ENCODE measurements at places on chromosomes 11 and 22. TPM values are rescaled to one million over a fixed set of nuclear protein-coding genes. Genes with fewer than 3 reads are reported as not detected.

DNA sequence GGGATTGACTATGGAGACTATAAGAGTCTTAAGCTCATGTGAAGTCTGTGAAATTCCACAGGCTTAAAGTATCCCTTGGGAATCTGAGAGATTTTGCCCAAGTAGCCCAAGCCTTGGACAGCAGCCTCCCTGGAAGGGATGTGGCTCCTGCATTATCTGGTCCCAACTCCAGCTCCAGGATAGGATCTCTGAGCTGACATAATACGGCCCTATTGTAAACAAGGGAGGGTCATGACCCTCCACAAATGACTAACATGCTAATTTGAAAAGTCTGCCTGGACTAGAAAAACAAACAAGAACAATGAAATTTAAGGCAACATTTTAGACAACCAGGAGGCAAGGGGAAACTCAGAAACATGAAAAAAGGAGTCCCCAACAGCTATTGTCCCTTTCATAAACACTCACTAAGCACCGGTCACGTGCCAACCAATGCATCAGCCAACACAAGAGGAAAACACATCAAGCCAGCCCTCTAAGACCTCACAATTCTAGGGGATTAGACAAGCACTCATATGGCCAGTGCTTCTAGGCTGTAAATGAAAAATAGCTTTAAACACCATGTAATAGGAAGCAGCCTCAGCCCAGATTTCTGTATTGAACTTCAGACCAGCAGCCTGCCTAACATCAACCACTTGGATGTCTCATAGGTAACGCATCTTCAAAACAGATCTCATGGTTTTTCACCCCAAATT, 101.2 kb upstream of the TIMP3 start:
- peak; percentile 51 for DNase-seq

DNA sequence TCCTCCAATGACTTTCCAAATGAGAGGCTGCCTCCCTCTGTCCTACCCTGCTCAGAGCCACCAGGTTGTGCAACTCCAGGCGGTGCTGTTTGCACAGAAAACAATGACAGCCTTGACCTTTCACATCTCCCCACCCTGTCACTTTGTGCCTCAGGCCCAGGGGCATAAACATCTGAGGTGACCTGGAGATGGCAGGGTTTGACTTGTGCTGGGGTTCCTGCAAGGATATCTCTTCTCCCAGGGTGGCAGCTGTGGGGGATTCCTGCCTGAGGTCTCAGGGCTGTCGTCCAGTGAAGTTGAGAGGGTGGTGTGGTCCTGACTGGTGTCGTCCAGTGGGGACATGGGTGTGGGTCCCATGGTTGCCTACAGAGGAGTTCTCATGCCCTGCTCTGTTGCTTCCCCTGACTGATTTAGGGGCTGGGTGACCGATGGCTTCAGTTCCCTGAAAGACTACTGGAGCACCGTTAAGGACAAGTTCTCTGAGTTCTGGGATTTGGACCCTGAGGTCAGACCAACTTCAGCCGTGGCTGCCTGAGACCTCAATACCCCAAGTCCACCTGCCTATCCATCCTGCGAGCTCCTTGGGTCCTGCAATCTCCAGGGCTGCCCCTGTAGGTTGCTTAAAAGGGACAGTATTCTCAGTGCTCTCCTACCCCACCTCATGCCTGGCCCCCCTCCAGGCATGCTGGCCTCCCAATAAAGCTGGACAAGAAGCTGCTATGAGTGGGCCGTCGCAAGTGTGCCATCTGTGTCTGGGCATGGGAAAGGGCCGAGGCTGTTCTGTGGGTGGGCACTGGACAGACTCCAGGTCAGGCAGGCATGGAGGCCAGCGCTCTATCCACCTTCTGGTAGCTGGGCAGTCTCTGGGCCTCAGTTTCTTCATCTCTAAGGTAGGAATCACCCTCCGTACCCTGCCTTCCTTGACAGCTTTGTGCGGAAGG, 2.9 kb downstream of the APOC3 start:
- no peak for DNase-seq

DNA sequence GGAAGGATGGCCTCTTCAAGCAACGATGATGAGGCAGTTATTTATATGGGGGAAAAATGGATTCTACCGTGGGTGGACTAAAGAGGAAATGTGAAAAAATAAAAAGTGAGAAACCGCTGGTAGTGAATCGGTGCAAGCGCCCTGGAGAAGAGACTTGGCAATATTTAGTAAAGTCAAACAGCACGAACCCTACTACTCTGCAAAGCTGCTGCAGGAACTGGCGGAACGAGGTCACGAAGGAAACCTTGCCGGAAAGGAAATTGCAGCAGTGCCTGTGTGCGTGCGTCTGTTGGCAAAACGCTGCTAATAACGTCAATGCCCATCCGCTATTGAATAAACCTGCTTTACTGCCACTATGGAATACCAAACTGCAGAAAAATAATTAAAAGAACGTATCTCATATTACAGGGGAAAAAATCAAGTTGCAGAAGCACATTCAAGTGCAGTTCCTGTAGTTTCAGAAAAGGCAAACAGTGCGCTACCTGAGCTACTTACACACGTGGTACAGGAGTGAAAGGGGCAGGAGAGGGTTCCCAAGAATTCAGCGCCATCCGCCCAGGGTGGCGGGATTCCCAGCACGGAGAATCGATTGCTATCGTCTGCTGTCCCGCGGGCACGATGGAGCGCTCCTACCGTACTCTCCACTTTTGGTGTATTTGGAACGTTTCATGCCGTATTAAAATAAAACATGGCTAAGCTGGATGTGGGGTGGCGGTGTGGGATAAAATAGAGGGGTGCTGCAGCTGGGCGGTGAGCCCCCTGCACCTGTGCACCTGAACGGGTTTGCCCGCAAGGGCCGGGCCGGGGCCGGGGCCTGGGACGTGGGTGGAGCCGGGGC, 585 bp upstream of the NADSYN1 start:
- no peak for DNase-seq

The DNAJB7 gene
- total RNA-seq: not detected

The UBQLN3 gene
- not detected for total RNA-seq

GRCh38 chr11:64999478-64999877, 2.7 kb upstream of the BATF2 start:
- DNase-seq: no peak

The ANO3 gene
- total RNA-seq: not detected

- DNase-seq: peak; percentile 83
Observed at GRCh38 chr11:123473941-123474677, 44.0 kb downstream of the GRAMD1B start.

GRCh38 chr11:94424662-94425061, 23.4 kb upstream of the GPR83 start:
- peak; percentile 20 for DNase-seq

The SEC14L3 gene
- total RNA-seq: not detected

- DNase-seq: no peak
Observed at GRCh38 chr11:95318498-95318897, 87.5 kb upstream of the SESN3 start.

DNA sequence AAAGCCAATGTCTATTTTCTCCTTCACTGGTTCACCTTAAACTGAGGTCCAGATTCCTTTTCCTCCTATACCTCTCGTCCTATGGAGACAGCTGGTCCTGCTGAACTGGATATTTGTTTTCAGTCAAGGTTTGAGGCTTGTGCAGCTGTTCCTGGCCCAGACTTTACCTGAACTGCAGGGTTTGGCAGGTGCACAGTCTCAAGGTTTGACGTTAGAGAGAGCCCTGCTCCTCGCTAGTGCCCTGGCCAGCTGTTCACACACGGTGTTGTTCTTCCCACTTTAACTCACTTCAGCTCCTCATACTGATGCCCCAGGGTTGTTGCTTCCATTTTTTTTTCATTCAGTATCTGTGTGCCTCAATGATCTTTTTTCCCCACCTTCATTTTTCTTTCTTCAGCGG, 74.0 kb upstream of the TTC12 start:
- no peak for DNase-seq

The THOC5 gene
- 40.3 TPM for total RNA-seq

The MOV10L1 gene
- 0.23 TPM for total RNA-seq

The TRIM66 gene
- total RNA-seq: 2.2 TPM

The TMEM132A gene
- 36.7 TPM for total RNA-seq

The MOGAT2 gene
- total RNA-seq: not detected

The TMEM45B gene
- not detected for total RNA-seq

GRCh38 chr11:62489204-62489603, 57.4 kb downstream of the AHNAK start:
- no peak for DNase-seq

DNA sequence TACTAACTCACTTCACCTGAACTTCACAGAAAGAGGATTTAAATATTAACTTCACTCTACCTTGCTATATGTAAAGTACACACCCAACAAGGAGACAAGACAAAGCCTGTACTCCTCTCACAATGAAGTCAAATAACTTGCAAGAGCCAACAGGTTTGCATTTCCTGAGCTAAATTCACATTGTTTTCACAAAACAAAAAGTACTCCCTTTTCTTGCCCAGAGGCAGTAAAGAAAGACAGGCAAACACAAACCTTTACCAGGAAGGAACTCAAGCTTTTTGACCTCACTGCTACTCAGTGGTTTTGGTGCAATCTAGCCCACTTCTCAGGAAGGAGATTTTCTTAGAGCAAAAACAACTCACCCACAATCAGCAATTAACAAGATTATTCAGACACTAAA, 15.7 kb downstream of the USP28 start:
- DNase-seq: no peak

The F2 gene
- total RNA-seq: not detected

DNA sequence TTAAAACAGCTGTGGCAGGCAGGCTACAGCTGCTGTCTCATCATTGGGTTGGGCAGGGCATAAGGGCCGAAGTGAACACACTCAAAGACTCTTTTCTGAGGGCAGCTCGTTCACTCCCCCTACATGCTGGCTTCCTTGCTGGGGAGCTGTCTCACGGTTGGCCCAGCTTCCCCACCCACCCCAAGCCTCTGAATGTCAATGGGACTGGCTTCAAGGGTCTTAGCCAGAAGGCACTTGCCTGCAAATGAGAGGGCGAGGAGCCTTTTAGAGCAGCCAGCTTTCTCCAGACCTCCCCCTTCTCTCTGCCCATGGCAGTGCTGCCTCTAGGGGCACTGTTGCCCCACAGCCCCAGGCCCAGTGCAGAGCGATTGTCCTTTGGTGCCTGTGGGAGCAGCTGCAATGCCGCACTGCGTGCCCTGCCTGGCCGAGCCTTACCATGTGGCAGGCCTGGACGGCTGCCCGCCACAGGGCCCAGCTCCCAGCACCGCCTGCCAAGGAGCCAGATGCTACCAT, 94.7 kb upstream of the RASSF10 start:
- DNase-seq: peak; percentile 94

The CCDC73 gene
- total RNA-seq: not detected

DNA sequence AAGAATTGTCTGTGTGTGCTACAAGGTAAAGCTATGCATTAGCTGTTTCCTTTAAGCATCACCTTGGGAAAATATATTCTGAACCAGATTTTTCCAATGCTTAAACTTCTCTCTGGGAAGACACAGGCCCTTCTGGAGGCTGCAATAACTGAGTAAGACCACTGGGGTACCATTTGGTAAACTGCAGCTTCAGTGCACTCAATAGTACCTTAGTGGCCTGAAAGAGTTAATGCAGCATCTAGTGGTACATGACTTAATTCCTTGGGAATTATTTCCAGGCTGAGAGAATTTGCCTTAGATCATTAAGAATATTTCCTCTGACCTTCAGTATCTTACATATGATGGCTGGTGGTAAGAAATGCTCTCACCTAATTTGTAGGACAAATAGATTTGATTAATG, 727.4 kb downstream of the DLG2 start:
- DNase-seq: peak; percentile 26

DNA sequence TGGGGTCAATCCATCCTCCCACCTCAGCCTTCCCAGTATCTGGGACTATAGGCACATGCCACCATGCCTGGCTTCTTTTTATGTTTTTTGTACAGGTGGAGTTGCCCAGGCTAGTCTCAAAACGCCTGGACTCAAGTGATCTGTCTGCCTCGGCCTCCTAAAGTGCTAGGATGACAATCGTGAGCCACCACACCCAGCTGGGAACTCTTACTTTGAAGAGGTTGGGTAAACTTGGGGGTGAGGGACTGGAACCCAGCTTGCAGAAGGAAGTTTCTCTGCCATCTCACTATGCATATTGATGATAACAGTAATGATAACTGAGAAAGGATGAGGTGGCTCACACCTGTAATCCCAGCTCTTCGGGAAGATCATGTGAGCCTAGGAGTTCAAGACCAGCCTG, 35.9 kb downstream of the ACO2 start:
- no peak for DNase-seq

- no peak for DNase-seq
Observed at GRCh38 chr11:92657226-92657625, 312.2 kb upstream of the MTNR1B start.

- no peak for DNase-seq
Observed at GRCh38 chr11:132248580-132248979, 878.2 kb downstream of the NTM start.

- DNase-seq: no peak
Observed at GRCh38 chr11:38503876-38504275, 1905.8 kb upstream of the RAG2 start.

The TLCD5 gene
- 10.0 TPM for total RNA-seq

The KCNQ1OT1 gene
- total RNA-seq: 0.57 TPM

- DNase-seq: peak; percentile 95
Observed at GRCh38 chr11:57974848-57975601, 48.7 kb upstream of the OR9Q1 start.

GRCh38 chr11:91947215-91947820, 277.3 kb upstream of the FAT3 start:
- no peak for DNase-seq

The BAIAP2L2 gene
- 0.06 TPM for total RNA-seq

GRCh38 chr22:20604776-20605221, 97.4 kb downstream of the MED15 start:
- peak; percentile 12 for DNase-seq

GRCh38 chr22:36828815-36829214, 12.0 kb upstream of the PVALB start:
- DNase-seq: no peak

DNA sequence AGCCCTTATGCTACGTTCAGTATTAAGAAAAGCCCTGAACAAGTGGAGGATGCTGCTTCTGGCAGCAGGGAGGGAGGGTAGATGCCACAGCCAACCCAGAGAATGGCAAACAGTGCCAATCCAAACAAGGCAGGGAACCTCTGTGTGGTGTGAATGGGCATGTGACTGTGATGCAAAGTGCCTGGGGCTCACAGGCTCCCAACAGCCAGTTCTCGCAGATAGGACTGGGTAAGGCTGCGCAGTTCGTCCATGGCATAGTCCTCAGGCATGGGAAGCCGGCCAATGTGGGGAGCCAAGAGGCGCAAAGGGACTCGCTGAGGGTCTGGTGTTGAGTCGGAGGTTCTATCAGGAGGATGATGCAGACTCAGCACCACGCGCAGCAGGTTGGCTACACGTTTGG, 4.8 kb upstream of the CHRNA10 start:
- DNase-seq: no peak

DNA sequence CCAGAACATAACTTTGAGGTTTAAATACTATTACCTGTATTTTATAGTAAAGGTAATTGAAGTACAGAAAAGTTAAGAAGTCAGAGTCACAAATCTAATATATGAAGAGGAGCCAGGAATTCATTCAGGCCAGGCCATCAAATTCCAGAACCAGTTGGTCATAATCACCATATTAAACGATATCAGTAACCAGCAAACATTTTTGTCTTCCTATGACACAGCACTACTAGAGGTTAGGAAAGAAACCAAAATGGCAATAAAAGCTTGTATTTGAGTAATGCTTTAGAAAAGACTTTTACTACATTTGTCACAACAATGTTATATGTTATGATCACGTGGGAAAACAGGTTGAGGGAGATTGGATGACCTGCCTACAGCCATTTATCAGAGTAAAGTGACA, 62.2 kb downstream of the DKK3 start:
- DNase-seq: peak; percentile 60

All from LHCN-M2 (cell line).